ENCODE measurements at places on chromosomes 6 and 20. TPM values are rescaled to one million over a fixed set of nuclear protein-coding genes. Genes with fewer than 3 reads are reported as not detected.

TMEM170B gene
- polyA plus RNA-seq = 9.9 TPM

- no peaks in the 10 kb centered on the region for H3K27me3 ChIP-seq
- DNase-seq = no peak
- H3K36me3 ChIP-seq = peaks cover 87% of the 10 kb centered on the region
- H3K4me1 ChIP-seq = no peaks in the 10 kb centered on the region
- H3K4me3 ChIP-seq = no peak overlapping the region
Measured at GRCh38 chr6:43217351-43217750, 11.9 kb downstream of the DNPH1 start.

- H3K27me3 ChIP-seq = no peaks in the 10 kb centered on the region
- peaks cover 11% of the 10 kb centered on the region for H3K4me1 ChIP-seq
- DNase-seq = no peak
- no peak overlapping the region for H3K27ac ChIP-seq
Measured at GRCh38 chr20:8490076-8490830, 358.2 kb downstream of the PLCB1 start.

DNA sequence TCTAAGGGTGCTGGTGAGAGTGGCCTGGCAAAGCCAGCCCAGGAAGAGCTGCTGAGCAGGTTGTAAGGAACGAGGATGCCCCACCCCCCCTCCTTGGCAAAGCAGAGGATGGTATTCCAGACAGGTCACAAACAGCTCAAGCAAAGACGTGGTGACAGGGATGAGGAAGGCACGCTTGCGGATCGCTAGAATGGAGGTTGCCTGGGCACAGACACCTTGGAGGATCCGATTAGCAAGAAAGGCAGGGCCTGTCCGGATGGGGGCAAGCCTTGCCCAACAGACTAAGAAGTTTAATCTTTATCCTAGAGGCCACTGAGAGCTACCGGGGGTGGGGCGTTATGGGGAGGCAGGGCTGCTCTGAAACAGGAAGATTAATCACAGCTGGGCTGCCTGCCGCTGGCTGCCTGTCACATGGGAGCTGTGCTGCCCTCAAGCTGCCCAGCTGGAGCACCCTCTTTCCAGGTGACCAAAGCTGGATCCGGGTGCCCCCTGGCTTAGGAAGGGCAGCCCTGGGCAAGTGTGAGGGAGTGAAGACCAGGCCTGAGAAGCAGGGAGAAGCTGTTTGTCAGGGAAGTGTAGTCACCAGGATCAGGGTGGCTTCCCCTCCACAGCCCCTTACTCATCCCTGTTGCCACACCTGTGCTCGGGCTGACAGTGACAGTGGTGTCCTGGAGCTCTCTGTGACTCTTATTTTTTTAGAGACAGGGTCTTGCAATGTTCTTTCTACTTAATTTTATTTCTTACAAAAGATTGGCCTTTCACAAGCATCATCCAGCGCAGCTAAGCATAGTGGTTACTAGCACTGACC lies 9.1 kb upstream of the MAPK13 start:
- H3K4me1 ChIP-seq = peaks cover 72% of the 10 kb centered on the region
- no peaks in the 10 kb centered on the region for H3K27me3 ChIP-seq
- peaks cover 2% of the 10 kb centered on the region for H3K36me3 ChIP-seq
- DNase-seq = peak; percentile 90
- peak overlapping the region; percentile 58 for H3K4me3 ChIP-seq

GRCh38 chr6:13579911-13580310 lies 5.5 kb downstream of the SIRT5 start:
- peaks cover 18% of the 10 kb centered on the region for H3K4me1 ChIP-seq
- peak; percentile 9 for DNase-seq
- H3K27ac ChIP-seq = no peak overlapping the region
- H3K27me3 ChIP-seq = no peaks in the 10 kb centered on the region

- peaks cover 47% of the 10 kb centered on the region for H3K27me3 ChIP-seq
- H3K27ac ChIP-seq = no peak overlapping the region
- H3K4me3 ChIP-seq = no peak overlapping the region
Measured at GRCh38 chr20:57330998-57331397, 1.4 kb downstream of the SPO11 start.

CRISP2 gene
- polyA plus RNA-seq = not detected

- H3K27me3 ChIP-seq = peaks cover 12% of the 10 kb centered on the region
- H3K4me1 ChIP-seq = peaks cover 25% of the 10 kb centered on the region
- H3K36me3 ChIP-seq = no peaks in the 10 kb centered on the region
- H3K4me3 ChIP-seq = no peak overlapping the region
Measured at GRCh38 chr20:40966103-40966502, 62.5 kb upstream of the TOP1 start.

DNA sequence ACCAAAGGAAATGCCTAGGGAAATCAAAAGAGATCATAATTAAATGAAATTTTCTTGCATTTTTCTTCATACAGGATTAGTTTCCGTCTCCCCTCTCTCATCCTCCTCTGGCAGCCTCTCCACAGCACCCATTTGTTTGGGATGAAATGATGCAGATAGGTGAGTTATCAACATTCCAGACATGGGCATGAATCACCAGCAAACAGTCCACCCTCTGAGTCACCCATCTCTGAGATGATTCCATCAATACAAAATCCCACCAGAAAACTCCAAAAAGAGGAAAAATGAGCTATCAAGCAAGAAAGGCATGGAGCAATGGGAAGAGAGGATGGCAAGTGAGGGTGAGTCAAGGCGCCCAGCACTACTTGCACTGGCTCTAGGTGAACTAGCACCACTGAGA lies 11.4 kb downstream of the MC3R start:
- H3K27me3 ChIP-seq = no peaks in the 10 kb centered on the region
- no peaks in the 10 kb centered on the region for H3K4me1 ChIP-seq
- no peaks in the 10 kb centered on the region for H3K36me3 ChIP-seq
- no peak overlapping the region for H3K4me3 ChIP-seq
